ENCODE measurements at places on chromosomes 2 and 18.

GRCh38 chr2:36680012-36680411 lies 16.5 kb upstream of the VIT start:
- DNase-seq: no peak

DNA sequence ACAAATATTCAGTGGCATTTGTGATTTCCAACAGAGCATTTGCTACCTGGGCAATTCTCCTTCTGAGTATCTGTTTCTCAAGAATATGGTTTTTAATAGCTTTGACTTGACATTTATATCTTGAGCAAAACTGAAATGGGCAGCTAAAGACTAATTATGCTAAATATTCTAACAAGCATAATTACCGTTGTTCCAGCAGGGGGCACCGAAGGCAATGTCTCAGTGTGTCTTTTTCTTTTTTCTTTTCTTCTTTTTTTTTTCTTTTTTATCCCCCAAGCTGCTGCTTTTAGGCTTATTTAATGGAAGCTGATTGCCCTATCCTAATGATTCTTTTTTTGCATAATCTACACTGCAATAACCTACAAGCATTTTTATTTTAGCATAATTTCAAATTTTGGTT lies 138.9 kb upstream of the NABP1 start:
- DNase-seq: peak; percentile 66

GRCh38 chr2:209460151-209460761 lies 36.4 kb downstream of the MAP2 start:
- DNase-seq: no peak

DNA sequence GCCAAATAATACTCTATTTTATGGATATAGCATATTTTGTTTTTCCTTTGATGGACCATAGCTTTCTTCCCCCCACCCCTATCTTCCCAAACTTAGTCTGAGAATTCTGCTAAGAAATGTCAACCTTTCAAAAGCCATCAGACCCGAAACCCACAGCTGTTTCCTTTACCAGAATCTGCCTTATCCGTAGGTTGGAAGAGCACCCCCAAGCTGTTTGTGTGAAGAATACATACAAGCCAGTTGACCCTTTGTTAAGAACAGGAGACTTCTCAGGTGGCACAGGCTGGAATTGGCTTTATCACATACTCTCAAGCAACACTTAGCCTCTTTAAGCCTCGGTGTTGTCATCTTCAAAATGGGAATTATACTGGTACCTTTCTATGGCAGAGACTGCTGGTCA lies 135.1 kb downstream of the ACTR3 start:
- no peak for DNase-seq

- no peak for DNase-seq
Measured at GRCh38 chr2:586641-587076, 90.5 kb downstream of the TMEM18 start.

Data from activated CD4-positive, alpha-beta T cell treated with anti-CD3 and anti-CD28 coated beads, Interleukin-2, amount 10 ng/mL, durations not matched to agents 24 days and 14 days (primary cell).